ENCODE measurements at places on chromosomes 12 and 14.

DNA sequence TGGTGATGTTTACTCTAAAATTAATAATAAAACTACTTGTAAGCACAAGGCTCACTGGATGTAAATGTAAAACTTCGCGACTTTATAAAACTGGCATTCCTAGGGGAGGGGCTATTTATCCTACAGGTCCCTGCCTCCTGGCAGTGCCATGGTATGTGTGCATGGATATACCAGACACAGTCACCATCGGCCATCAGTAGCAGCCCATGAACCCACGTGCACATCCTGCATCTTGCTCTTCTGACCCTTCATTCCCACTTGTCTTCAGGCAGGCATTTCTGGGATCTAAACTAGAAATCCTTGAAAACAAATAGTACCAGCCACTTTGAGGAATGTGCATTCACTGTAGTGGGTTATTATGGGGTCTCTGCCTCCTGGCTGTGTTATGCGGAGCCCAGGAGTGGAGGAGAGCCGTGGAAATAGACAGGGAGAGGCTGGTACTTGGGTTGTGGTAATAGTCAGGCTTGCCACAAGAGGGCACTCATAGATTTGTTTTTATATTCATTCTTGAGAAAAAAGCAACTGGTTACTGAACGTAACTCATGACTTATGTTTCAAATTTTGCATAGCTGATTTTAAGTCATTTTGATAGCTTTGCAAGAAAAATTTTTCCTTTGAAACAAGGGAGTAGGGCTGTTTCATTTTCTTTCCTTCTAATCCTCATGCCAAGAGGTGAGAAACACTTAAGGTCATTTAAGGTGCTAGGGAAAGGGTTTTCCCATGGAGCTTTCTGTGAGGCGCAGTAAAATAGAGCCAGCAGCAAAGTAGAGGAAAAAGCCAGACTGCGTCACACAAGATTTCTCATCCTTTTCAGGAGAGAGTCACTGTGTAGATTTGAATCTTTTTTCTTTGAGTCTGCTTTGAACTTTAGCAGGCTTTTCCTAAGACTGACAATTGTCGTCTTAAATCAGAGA lies 17.4 kb upstream of the GALNT16 start:
- peak; percentile 28 for DNase-seq

GRCh38 chr12:112749081-112749480 lies 42.5 kb upstream of the RPH3A start:
- DNase-seq, result no peak

- DNase-seq, result no peak
These were observed 28.0 kb downstream of the TXNRD1 start for GRCh38 chr12:104243551-104243950.

GRCh38 chr12:42213954-42214426 lies 24.1 kb downstream of the YAF2 start:
- DNase-seq, result no peak

DNA sequence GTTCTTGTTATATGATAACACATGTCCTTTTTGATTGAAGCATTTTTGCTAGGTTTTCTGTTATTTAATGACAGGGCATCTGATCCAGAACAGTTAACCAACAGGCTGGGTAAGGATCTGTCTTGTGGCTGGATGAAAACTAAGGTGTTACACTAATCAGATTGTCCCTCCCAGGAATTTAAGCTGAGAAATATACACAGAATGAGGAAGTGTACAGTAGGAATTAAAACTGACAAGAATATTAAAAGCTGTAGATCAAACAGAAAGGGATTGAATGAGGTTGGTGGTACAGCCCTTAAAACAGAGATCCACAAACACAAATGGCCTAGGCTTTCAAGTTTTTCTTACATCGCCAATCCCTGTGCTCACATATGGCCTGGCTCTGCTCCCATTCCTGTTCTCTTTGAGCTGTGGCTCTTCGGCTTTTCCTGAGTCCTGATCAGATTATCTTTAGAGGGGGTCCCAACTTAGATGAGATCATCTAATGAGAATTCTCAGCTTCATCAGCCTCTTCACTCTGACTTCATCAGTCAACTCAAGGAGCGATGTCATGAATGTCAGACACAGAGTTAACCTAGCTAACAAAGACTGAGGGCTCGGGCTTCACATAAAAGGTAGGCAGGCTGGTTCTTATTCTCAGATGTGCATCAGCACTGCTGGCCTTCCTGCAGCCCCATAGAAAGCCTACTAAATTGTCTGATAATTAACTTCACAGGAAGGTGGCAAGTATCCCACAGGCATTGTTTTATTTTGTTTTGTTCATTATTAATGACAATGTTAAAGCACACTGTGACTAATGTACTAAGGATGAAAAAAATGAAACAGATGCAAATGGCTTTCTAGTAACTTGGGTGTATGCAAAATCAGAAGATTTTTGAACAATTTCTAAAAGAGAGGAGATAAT lies 11.4 kb downstream of the PYGL start:
- no peak for DNase-seq

GRCh38 chr12:30840715-30841114 lies 85.8 kb upstream of the TSPAN11 start:
- no peak for DNase-seq

DNA sequence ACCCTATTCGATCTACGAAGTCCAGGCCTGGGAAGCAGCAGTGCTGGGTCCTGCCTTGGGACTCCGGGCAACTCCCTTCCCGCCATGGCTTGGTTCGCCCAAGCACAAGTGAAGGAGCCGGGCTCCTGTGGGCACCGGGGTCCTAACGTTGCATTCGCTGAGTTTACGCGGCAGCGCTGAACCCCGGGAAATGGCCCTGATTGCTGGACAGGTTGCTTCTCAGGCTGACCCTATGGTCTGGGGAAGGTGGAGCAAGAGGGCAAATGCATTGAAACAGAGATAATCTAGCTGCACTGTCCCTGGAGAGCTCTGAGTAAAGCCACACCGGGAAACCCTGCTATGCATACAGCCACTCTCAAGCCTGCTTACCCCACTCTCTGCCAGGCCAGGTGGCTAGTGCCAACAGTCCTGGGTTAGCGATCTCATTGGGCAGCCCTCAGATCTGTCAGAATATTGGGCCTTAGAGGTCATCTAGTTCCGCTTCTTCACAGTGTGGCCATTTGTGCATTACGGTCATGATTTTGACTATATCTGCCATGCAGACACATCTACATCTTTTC lies 11.3 kb downstream of the SYNE3 start:
- no peak for DNase-seq

DNA sequence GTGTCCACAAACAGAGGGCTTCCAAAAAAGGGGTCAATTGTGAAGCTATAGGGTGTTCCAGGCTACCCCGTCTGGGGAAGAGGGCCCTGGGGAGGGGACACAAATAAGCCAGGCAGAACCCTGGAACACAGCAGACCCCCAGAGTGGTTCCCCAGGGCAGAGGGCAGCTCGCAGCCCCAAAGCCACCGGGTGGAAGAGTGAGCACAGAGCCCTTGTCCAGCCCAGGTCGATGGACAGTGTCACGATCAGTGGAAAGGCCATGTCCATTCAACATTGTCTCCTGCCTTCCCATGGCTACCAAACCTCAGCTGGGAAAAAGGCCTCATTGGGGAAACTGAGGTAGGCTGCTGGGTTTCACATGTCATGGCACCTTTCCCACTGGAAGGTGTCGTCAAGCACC lies 131.4 kb downstream of the DICER1 start:
- no peak for DNase-seq

- no peak for DNase-seq
These were observed 9.6 kb upstream of the FLVCR2 start for GRCh38 chr14:75568791-75569190.

DNA sequence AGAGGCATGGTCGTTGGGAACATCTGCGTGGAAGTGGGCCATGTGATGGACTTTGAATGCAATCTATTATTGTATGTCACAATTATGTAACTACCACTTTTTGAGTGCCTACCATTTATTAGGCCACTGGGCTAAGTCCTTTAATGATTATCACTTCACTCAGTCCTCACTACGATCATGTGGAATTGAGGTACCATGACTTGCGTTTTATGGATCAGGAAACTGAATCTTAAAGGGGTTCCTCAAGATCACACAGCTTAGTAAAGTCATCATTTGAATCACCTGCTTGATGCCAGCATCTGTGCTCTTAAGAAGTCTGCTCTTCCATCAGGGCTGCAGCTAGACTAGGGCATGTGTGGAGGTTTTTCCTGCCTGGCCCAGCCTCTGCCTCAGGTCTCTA lies 136.7 kb downstream of the DAD1 start:
- DNase-seq, result no peak

DNA sequence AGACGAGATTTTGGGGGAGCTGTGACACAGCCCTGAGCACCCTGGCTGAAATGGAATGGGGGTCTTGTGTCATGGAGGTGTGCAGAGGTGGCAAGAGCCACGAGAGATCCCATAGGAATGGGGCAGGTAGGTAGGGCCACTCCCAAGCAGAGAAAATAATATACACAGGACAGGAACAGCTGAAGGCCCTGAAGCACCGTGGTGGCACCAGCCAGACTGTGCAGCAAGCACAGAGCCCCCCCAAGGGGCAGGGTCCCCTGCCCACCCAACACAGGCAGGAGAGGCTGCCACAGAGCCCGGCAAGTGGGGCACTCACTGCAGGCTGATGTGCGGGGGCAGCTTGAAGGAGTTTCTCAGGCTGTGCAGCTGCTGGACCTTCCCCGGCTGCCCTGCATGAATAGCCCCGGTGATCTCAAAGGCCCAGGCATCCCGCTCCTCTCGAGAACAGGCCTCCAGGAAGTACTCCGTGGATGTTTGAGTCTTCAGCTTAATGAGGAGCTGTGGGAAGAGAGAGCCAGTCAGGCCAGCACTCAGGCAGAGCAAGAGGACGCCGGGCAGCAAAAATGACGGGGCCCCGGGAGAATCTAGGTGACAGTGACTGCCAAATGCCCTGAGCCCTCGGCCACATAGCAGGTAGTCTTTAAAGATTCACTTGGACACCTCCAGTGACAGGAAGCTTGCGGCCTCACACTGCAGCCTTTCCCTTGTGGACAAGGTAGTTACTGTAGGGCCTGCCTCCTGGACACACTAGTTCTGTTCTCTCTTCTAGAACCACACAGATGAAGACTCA lies 16.7 kb downstream of the PLEK2 start:
- no peak for DNase-seq

DNA sequence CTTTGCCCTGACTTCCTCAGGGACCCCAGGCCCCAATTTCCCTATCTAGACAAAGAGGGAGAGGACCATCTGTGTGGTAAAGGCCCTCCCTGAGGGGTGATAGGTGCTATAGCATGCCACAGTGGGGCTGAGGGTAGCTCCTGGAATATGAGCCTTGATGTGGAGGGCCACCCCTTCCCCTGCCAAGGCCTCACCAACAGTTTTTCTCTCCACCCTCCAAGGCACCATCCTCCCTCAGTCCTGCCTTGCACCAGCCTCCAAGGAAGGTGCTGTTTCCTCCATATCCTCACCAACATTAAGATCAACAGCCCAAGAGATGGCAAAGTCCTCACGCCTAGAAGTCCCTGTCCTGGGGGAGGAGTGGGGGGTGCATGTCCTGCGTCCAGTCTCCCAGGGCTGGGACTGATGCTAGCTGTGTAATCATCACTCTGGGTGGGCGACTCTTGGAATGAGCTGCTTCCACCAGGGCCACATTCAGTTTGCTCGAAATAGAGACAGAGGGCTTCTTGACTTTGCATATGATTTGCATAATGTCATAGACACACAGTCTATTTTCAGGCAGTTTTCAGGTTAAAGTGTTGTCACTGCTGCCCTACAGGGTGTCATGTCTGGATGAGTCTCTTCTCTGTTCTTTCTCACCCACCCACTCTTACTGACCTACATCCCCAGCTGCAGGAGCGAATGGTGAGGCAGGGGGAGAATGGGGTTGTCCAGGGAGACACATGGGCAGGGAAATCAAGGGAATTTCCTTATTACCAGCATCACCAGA lies 17.4 kb downstream of the ACVRL1 start:
- no peak for DNase-seq

- DNase-seq, result no peak
These were observed 365.7 kb downstream of the GXYLT1 start for GRCh38 chr12:41778934-41779333.

- no peak for DNase-seq
These were observed 421.8 kb upstream of the PDE3A start for GRCh38 chr12:19946550-19946949.

DNA sequence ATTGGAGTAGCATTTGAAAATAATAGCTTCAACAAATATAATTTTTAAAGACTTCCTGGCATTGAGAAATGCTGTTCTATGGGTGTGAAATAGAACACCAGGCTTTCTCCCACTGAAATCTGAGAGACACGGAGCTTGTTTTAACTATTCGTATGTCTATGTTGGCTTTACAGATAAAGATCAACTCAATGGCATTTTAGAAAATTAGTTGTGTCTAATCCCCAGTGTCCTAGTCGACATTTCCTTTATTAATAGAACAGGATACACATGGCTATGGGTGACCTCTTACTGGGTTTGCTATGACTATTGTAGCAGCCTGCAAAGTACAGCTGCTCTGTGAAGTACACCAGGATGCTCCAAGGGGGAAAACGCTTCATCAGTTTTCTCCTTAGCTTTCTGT lies 159.3 kb downstream of the SLC25A21 start:
- no peak for DNase-seq

DNA sequence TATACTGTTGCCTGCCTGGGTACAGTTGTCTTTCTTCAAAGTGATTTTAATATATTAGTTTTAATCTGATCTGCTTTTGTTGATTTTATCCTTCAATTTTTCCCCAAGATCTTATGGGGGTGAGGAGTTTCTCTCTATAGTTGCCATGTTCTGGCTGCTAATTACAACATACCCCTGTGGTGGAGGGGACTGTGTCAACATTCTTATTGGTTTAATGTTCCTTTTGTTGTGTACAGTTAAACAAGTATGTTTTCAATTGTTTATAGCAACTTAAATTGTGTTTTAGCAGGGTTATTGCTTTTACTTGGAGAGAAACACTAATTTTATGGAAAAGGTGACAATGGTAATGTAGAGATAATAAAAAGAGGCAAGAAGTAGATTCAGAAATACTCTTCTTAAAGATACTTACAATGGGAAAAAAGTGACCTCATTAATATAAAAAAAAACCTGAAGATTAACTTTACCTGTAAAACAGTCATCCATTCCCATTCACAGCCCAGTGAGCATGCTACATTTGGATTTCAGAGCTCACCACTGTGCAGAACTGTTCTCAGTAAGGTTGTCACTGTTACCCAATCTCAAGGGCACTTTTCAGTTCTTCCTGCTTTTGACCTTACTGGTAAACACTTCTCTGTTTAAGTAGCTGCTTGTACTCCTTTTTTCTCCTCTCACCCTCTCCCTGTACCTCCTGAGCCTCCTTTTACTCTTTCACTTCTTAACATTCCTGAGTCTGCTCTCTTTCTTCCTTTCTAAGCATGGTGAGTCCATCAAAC lies 8.1 kb upstream of the LRRK2 start:
- no peak for DNase-seq

DNA sequence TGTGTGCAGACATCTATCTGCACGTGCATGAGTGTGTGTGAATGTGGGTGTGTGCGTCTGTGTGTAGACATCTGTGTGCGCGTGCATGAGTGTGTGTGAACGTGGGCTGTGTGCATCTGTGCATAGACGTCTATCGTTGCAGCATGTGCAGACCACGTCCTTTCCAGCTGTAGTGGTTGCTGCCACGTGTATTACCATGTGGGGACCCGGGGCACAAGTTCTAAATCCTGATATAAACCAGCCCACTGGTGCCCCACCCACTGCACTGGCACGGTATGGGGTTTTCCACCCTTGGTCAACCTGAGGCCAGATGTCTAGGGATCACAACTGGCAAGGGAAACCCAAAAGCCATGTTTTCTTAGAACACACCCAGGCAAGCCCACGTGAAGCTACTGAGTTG lies 197.0 kb downstream of the ANO2 start:
- DNase-seq, result no peak

Measured in T-cell (primary cell).